ENCODE measurements at places on chromosomes 12 and 14. TPM values are rescaled to one million over a fixed set of nuclear protein-coding genes. Genes with fewer than 3 reads are reported as not detected.

SSTR1 gene
- total RNA-seq, result not detected

SERPINA9 gene
- not detected for total RNA-seq

KRT77 gene
- not detected for total RNA-seq

ANG gene
- 10.2 TPM for total RNA-seq

LRP1-AS gene
- total RNA-seq, result not detected

PLA2G1B gene
- total RNA-seq, result not detected

B4GALNT3 gene
- 0.49 TPM for total RNA-seq

CD163 gene
- total RNA-seq, result not detected

HNRNPA1 gene
- 1,550 TPM for total RNA-seq

KRT74 gene
- total RNA-seq, result not detected

EFS gene
- total RNA-seq, result not detected

NXPH4 gene
- 5.2 TPM for total RNA-seq

IAPP gene
- total RNA-seq, result not detected

OR4E2 gene
- not detected for total RNA-seq

TCP11L2 gene
- total RNA-seq, result 1.7 TPM

IKZF4 gene
- total RNA-seq, result 2.0 TPM

PLEK2 gene
- total RNA-seq, result 21.8 TPM

DPF3 gene
- total RNA-seq, result 0.29 TPM

All from A549 treated with Mapracorat at 1 μM for 4 hours (cell line).